NCI-H748 treated with DMSO at 0.1 percent for 48 hours (cell line): ENCODE measurements at places on chromosomes 5 and 9.
A peak's percentile ranks its signal among the peaks of the same experiment; 100 is the strongest.

DNA sequence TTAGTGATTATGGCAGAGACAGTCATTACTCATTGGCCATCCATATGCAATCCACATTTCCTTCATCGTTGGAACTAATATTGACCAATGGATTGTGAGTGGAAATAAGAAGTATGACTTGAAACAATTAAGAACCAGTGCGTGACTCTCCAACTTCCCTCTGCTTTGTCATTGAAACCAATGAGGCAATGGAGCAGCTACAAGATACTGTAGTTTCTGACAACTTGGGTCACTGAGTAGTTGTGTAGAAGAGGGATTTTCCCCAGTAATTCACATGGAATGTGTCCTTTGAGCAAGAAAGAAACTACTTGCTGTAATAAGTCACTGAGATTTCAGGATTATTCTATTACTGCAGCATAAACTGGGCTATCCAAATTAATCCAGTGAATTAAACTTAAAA is 785.3 kb upstream of the RIOK2 start:
- DNase-seq: no peak

DNA sequence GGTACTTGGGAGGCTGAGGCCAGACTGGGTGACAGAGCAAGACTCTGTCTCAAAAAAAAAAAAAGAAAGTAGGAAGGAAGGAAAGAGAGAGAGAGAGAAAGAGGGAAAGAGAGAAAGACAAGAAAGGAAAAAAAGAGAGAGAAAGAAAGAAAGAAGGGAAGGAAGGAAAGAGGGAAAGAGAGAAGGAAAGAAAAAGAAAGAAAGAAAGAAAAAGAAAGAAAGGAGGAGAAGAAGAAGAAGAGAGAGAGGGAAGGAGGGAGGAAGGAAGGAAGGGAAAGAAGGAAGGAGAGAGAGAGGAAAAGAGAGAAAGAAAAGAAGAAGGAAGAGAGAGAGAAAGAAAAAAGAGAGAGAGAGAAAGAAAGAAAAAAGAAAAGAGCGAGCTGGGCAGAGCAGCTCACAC is 3.1 kb upstream of the ZER1 start:
- no peak for DNase-seq

DNA sequence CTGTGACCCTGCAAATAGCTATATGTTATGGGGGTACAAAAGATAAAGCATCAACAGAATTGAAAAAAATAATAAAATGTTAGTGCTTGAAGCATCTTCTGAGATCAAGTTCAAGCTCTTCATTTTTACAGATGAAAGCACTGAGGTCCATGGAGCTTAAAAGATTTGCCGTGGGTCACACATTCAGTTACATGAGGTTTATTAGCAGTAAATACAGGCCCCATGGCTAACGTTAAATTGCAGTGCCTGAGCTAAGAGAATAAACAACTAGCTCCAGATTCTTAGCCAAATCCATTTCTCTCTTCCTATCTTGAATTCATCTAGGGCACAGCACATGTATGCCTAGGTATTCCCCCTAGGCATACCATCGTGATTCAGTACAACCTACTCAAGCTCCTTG is 2052.7 kb upstream of the C9orf72 start:
- no peak for DNase-seq

- DNase-seq: no peak
These were observed 39.3 kb upstream of the VDAC1 start for GRCh38 chr5:134043793-134044792.

GRCh38 chr5:54000011-54000410 is 310.4 kb downstream of the ARL15 start:
- no peak for DNase-seq

GRCh38 chr5:90022711-90023053 is 386.9 kb downstream of the CETN3 start:
- DNase-seq: no peak

DNA sequence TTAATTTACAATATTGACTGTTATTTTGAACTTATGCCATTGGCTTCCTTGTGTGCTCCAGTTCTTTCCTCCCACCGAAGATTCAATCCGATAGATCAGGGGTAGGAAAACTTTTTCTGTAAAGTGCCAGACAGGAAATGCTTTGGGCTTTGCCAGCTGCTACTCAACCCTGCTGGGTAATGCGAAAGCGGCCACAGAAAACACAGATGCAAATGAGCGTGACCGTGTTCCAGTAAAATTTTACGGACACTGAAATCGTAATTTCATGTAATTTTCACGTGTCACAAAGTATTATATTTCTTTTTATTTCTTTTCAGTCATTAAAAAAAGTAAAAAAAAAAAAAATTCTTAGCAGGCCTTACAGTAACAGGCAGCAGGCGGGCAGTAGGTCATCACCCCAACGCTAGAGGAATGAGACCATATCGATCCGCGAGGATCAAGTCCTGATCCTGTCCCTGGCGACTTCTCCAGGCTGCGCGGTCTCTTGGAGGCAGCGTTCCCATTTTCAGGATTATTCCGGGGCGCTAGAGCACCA is 599 bp downstream of the NMRK1 start:
- no peak for DNase-seq

DNA sequence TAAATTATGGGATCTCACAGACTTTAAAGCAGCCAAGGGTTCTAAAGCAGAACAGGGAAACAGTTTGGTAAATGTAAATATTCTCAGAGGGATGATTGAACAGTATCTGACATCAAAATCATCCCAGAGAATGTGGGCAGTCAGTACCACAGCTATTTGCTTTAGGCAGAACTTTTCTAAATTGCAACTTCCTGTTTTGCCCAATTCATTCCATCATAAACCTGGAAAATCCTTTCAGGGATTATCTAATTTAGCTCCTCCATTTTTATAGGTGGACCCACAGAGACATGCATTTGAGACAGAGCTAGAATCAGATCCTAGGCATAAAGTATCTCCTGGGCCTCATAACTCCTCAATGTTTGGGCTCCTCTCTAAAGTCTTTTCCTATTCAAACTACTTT is 12.4 kb downstream of the NR6A1 start:
- DNase-seq: no peak

- DNase-seq: no peak
These were observed 8.3 kb upstream of the PSMB7 start for GRCh38 chr9:124423591-124423990.

- no peak for DNase-seq
These were observed 46.2 kb downstream of the TENT4A start for GRCh38 chr5:6759401-6759800.

DNA sequence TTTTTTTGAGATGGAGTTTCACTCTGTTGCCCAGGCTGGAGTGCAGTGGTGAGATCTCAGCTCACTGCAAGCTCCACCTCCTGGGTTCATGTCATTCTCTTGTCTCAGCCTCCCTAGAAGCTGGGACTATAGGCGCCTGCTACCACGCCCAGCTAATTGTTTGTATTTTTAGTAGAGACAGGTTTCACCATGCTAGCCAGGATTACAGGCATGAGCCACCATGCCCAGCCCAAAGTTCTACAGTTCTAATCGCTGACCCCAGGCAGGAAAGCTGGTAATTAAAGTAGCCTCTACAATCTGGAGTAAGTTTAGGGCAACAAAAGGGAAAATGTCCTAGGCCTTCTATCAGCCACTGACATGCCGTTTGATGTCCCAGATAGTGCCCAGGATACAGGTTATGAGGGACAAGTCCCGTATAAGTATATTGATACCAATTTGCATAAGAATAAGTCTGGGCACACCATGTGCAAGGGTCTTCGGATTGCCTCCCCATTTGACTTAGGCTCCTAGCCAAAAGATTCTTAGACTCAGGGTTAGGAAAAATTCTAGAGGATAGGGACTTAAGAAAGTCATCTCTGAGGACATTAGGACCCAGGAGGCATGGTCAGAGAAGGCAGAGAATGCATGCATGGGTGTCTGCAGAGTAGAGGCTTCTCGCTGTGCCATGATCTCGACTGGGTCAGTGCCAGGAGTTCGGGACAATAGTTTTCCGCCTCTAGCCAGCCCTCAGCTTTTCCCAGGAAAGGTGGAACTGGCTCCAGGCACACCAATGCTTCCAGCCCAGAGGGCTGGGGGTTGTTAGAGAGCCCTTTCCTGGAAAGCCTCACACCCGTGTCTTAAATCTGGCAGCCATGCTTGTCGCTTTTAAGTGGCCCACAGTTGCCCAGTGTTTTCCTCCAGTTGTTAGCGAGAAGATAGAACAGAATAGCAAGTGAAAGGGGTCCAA is 1111.1 kb downstream of the TAF11L14 start:
- DNase-seq: peak; percentile 82

- DNase-seq: no peak
These were observed 1.5 kb downstream of the OMD start for GRCh38 chr9:92422611-92423338.

DNA sequence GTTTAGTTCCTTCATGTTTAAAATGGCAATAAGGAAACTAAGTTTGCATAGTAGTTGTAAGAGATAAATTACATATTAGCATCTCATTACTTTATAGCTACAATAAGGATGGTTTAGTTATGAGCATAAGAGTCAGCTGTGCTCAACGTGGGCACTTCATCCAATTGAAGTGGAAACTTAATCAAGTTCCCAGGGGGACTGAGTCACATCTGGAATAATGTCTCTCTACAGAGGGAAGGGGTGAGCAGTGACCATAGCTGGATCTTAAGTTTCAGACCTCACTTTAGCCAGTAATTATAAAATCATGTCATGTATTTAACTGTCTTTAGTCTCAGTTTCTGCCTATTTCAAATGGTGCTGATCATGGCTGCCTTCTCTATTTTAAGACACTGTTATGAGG is 36.8 kb upstream of the FAM240B start:
- DNase-seq: no peak

- no peak for DNase-seq
These were observed 155.0 kb downstream of the GLIS3 start for GRCh38 chr9:4144869-4145268.

DNA sequence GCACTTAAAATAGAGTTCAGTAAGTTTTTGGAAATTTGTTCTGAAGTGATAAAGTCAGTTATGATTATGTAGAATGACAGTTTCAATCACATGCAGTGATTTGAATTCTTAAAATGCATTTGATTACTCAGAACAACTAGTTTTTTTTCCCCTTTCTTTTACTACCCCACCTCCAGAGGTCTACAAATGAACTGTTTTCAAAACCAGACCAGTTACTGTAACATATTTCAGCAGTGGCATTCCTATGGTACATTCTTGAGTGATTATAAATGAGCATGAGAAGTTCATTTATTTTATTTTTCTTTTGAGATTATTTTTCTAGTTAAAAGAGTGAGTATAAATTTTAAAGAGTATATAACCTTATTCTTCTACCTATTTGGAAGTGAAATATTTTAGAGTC is 71.6 kb downstream of the NNT start:
- DNase-seq: no peak

GRCh38 chr9:131473891-131474290 is 28.8 kb upstream of the POMT1 start:
- no peak for DNase-seq

- DNase-seq: no peak
These were observed 19.3 kb downstream of the OTULINL start for GRCh38 chr5:14600846-14601245.

GRCh38 chr5:43019291-43019613 is 20.9 kb downstream of the ANXA2R start:
- no peak for DNase-seq

GRCh38 chr5:172550996-172551395 is 90.1 kb upstream of the NEURL1B start:
- DNase-seq: no peak

GRCh38 chr9:109805050-109805449 is 25.1 kb downstream of the PALM2AKAP2 start:
- no peak for DNase-seq

DNA sequence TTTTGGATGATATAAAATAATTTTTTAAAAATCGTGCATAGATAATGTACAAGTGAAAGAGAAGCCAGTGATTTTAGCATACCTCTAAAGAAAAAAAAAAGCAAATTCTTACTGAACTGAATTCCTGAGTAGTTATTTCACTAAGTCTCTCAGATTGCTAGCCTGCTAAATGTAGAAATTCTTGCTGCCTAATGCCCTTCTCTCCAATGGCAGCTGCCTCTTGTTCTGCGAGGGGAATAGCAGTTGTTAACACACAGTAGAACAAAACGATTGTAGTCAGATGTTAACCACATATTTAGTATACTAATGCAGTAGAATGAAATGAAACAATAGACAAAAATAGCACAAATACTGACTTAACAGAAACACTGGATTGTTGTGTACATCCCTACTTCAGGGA is 26.8 kb downstream of the SMAD5 start:
- DNase-seq: no peak

DNA sequence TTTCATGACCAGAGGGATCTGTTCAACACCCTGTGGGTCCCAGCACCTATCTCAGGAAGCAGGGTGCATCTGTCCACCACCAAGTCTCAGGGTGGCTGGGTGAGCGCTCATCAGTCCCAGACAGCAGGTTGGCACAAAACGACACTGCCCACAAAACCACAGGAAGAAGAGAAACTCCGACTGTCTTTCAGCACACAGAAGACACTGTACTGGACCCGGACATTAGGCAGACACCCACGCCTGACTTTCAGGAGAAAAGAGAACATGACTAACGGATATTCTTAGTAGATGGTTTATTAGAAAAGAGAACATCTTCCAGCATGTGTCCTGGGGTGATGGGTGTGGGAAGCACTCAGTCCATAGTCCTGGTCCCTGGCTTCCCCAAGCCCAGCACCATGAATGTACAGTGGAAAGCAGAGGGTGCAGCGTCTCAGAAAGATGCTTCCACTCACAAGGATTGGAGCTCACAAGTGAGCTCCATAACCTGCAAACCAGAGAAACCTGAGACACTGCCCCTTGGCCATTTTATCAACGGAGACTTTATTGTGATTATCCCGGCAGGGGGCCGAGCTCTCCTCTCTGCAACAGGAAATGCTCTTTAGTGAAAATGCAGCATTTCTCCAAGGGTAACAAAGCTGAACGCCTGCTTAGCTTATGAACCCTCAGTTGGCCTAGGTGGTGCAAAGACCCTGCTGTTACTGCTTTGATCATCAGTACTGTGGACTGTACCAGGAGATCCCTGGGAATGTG is 35.8 kb upstream of the LCP2 start:
- DNase-seq: peak; percentile 71

GRCh38 chr5:56105511-56106291 is 110.9 kb upstream of the IL6ST start:
- no peak for DNase-seq

DNA sequence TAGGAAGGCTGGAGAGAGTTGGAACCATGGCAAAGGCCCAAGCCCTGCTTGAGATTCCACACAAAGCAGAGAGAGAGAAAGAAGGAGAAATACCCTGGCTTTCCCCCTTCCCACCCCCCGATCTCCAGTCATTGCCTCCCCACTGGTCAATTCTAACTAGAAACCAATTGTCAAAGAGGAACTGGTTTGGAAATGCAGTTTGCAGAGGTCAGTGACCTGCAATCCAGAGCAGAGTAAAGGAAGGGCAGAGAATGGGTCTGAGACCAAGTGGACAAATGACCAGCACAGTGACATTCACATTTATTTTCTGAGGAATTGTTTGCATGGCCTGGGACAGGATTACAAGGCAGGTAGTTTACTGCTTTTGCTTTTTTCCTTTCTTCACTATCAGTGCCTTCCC is 37.5 kb upstream of the ZFYVE16 start:
- DNase-seq: no peak

DNA sequence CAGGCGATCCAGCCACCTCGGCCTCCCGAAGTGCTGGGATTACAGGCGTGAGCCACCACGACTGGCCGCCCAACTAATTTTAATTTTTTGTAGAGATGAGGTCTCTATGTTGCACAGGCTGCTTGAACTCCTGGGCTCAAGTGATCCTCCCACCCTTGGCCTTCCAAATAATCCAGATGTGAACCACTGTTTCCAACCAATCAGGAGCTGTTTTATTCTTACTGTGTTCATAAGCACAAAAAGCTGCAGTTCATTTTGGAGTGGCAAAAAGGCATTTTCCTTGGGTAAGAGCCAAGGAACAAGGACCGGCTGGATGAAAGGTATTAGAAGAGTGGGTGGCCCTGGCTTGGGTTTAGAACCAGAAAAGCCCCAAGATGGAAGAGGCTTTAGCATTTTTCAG is 5.2 kb upstream of the SLC27A4 start:
- no peak for DNase-seq
